Ecto neural progenitor cell (in vitro differentiated cells): ENCODE measurements at places on chromosomes 16 and 17.

DNA sequence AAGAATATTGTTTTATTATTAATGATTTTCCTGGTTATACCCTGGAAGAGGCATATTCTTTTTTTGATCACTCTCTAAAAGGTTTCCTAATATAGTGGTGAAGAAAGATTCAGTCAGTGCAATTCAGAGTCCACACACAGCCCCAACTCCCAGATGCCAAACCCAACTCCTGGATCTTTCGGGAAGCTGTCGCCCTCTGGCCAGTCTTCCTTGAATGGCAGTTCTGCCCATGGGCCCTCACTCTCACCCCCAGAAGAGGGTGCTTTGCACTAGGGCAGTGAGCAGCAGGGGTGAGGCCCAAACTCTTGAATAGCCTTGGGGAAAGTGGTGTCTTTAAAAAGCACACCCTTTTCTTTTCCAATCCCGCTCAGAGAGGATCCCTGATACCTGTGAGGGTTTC lies 11.0 kb downstream of the KRT32 start:
- DNase-seq: no peak

DNA sequence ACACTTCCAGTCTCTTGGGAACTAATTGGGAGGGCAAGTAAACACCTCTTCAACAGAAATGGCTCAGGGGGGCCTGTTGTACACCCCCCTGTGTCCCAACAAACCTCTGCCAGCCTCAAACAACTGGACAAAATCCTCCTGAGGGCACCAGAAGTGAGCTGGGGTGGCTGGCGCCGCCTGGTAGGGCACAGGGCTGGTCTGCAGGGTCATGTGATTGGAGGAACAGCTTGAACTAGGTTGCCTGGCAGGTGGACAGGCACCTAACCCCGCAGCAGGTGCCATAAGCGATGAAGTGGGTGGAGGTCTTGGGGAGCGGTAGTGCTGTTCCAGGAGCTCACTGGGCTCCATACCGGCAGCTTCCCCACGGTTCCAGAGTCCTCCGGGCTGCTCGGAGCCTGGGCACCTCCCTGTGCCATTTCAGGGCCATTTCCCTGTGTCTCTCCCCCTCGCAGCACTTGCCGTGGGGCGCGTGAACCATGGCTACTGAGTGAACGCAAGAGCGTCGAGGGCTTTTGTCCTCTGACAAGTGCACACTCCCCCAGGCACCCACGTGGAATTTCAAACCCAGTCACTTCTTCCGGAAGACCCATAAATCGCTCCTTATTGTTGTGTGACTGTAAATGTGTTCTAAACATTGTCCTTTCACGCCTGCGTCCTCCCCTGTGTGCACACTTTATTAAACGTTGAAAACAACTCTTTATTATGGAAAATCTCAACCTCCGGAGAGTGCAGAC lies 101.5 kb downstream of the SEC14L1 start:
- no peak for DNase-seq

DNA sequence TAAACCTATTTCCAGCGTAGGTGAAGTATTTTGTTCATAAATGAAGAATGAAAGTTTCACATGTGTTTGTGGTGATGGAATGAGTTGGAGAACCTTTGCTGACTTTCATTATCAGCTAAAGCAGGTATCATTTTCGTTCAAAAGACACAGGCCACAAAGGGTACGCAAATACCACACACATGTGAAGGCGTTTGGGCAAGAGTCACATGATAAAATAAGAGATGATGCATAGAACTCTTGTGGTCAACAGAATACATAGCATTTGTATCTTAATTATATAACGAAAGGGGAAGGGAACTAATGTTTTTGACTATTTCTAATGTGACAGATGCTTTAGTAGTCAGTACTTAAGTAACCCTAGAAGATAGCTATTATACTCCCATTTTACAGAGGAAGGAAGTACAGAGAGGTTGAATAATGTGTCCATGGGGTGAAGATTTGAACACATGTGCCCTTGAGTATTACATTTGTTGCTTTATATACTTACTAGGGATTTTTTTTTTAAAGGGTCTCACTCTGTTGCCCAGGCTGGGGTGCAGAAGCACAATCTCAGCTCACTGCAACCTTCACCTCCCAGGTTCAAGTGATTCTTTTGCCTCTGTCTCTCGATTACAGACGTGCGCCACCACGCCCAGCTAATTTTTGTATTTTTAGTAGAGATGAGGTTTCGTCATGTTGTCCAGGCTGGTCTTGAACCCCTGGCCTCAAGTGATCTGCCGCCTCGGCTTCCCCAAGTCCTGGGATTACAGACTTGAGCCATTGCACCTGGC lies 4.8 kb downstream of the RPA1 start:
- no peak for DNase-seq

DNA sequence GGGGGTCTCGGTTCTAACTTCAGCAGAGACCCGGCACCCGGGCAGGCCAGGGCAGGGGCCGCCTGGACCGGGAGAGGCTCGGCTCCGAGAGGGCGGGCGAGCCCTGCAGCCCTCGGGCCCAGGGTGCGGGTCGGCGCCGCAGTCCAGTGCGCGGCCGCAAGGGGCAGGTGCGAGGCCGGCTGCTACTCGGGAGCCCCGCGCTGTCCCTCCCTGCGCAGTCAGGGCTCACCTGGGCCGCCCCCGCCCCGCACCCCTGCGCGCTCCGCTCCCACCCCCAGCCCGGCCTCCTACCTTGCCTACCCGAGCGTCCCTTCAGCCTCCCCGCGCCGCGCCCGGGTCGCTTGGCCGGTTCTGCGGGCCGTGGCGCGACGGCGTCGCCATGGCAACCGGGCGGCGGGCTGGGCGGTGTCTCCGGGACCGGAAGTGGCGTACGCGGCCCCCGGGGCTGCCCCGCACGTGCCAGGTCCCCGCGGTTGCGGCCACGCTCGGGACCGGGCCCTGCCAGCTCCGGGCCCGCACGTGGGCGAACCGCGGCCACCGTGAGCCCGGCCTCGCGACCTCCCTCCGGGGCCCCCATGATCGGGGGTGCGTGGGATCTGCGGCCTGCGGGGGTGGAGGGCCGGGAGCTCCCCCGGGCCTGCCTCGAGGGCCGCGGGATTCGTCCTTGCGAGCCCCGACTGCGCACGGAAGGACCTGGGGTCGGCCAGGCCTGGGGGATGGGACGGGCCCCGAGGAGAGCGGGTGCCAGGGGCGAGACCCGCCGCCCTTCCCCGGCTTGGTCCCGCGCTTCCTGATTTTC lies at the start of gene CYB561:
Gene CYB561, minus strand, starts transcription at position 353 of the 799 bp plus-strand sequence. CDS start 8,759 bp downstream, outside the sequence.
- peak; percentile 92 for DNase-seq

GRCh38 chr16:684961-685696 lies 995 bp upstream of the JMJD8 start:
- no peak for DNase-seq

- DNase-seq: no peak
Observed at GRCh38 chr16:15694499-15694898, 44.5 kb downstream of the NDE1 start.

DNA sequence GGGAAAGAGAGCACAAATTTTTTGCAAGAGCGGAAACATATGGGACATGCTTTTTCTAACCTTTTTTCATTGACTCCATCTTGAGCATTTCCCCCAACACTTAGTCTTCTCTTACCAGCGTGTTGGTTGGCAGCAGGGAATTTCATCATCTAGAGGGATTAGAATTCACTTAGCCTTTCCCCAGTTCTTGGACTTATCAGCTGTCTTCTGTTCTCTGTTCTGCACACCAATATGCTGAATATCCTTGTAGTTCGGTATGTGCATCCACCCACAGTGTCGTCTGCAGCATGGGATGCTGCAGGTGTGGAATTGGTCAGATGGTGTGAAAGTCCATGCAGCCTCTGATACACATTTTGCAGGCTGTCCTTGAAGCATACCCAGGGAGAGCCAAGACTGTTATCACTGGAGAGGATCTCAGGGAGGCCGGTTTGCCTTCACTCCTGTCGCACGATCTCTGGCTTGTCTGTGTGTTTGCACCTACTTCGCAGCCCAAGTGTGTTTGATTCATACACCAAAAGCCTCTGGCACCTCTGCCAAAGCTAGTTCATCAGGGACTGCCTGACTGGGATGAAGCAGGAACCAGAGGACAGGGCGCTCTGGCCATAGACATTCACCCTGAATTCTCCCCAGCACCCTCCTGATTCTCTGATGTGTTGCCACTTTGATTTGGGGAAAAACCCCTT lies 93.3 kb downstream of the SOCS1 start:
- no peak for DNase-seq
